Activated T-cell treated with anti-CD3 and anti-CD28 coated beads for 1 hour (primary cell): ENCODE measurements at places on chromosomes 3 and 15.

DNA sequence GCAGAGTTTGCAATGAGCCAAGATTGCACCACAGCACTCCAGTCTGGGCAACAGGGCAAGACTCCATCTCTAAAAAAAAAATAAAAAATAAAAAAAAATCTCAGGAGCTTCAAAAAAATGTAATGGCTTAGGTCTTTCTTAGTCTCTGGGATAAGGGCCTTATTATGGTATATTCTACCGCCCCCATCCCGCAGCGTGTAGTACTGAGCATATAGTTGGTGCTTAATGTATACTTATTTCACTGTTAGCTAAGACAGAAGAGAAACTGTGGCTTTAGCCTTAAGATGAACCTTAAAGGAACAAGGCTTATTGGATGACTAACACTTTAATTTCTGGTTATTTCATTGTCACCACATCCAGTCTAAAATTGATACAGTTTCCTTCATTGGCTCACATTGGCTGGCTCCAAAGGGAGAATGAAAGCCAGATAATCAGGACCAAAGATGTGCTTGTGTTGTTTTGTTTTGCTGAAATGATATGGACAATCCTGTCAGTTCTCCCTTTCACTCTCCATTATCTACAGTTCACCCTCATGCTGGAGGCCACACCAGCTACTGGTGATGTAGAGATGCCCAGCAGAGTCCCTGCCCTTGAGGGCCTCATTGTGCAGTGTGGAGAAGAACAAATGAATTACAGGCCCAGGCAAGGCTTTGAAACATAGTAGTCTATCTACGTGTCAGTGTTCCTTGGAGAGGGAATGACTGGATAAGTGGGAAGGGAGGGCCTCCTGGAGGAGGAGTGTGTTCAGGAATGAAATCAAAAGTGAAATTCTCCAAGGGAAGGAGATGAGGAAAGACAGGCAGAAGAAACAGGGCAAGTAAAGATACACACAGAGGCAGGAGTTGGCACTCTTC lies 17.4 kb upstream of the RAF1 start:
- no peak for DNase-seq

DNA sequence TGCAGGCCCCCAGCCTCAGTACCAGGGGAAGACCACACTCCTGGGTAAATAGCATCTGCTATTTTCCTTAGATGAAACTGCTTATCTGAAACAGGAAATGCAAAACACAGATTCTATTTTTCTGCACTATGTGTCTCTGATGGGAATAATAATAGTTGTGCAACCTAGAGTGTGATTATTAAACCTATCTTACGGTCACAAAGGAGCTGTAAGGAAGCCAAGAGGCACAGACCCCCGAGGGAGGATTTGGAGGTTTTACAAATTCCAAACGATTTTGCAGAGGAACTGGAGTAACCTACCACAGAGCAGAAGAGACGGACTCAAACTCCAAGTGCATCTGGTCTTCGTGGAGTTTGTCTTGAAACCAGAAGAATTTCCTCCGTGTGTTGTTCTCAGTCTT lies 14.1 kb upstream of the APOD start:
- DNase-seq, result no peak

- no peak for DNase-seq
Observed at GRCh38 chr3:14647976-14648955, 3.3 kb upstream of the CCDC174 start.

GRCh38 chr15:23869396-23869795 lies 182.3 kb upstream of the NDN start:
- DNase-seq, result no peak

DNA sequence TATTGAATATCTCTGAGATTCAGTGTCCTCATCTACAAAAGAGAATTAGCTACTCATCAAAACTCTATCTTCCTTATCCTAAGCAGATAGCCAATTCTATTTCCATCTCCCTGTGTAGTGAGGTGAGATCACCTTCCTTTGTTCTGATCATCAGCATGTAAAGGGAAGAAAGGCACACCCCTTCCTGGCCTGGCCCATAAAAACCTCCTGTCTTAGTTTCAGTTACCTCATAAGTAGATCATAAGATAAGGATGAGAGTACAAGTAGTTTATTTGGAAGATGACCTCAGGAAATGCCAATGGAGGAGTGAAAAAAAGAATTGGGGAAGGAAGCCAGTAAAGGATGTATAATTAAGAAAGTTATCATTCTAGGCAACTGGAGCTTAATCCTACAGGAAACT lies 114.5 kb upstream of the GADL1 start:
- DNase-seq, result no peak

DNA sequence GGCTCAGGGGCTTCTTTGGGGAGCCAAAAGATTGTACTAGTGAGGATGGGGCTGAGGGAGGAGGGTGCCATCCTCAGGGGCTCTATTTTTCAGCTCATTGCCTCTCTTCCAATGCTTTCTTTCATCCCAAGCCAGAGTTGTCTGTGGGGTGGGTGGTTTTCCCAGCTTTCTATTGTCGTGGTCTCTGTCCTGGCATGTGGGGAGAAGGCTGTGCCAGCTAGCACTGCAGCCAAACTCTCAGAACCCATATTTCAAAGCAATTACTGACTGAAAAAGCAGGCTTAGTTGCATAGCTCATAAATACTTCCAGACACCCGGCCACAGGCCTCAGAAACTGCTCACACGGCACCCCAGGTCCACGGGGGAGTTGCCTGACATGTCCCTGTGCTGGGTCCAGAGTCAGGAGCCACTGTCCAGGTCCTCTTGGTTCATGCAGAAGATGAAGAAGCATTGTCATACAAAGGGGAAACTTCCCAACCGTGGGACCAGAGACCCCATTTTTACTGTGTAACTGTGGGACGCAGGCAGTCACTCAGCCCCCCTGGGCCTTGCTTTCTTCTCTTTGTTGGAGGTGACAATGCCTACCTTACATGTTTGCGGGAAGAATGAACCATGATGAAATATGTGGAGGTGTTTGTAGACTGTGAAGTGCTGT lies 27.6 kb downstream of the FGD5 start:
- no peak for DNase-seq
